H1 (cell line): ENCODE measurements at places on chromosomes 2 and 18.

DNA sequence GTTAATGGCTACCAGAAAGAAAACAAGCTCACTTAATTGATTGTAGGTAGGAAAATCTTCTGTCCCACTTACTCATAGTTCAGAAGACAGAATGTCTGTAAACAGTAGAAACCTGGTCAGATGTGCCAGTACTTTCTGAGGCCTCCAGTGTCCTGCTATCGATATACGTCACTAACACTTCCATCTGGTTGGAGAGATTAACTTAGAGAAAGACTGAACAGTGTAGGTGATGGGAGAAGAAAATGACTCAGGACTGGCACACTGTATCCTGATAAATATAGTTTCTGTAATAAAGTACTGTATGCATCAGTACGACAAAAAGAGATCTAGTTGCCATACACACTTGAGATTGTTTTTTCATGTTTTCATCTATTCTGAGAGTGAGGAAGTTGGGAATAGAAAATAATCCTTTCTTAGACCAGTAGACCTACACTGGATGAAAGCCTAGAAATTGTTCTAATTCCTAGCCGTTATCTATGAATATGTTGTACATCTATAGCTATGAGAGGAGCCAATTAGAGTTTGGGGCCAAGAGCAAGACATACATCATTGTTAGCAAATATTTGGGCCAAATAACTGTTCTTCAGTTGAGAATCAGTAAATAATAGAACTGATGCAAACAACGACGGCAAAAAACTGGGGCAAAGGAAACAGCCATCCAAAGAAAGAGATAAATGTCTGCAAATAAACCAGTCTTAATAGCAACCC is 105.9 kb downstream of the NAT8 start:
- DNase-seq = no peak

DNA sequence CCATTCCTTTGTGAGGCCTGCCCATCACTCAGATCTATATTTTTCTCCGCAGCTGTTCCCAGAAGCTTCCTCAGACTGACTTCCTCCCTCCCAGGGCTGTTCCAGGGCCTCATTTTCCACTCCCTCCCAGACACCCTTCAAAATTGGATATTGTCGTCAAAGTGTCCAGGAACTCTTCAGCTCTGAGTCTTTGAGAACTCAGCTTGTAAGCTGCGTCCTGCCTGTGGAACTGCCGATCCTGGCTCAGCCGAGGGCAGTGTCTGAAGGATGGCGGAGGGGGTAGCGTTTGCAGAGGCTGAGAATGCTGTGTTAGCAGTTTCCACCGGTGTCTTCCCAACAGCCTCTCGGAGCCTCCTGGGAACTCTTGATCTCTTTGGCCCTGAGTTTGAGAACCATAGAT is 27.1 kb downstream of the NCK2 start:
- DNase-seq = no peak

DNA sequence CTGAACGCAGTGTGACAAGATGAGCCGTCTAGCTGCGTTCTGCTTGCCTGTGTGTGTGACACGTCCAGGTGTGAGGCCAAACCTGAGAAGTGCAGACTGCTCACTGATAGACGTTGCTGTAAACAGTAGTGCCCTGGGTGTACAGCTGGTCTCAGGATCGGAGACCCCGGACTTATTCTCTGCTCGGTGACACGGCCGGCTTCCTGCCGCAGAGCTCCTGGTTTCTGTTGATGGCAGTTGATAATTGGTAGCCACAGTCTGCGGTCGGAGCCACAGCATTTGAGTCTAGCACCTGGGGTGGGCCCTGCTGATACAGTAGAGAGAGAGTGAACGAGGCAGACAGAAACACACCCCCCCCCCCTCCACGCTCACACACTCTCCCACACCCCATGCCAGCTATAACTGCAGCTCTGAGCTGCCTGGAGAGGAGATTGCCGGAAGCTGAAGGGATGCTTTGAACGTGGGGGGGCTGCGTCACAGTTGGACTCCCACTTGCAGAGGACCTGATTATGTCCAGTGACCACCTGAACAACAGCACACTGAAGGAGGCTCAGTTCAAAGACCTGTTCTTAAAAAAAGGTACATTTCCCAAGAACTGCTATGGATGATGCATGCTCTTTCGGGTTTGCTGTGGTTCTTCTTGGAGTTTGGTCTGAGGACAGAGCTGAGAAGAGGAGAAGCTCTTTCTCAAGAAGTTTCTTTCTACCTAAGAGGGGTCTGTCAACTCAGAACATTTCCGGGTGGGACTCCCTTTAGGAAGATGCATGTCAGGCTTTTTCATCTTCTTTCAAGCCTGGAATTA is 114.0 kb downstream of the FAM210A start:
- no peak for DNase-seq

DNA sequence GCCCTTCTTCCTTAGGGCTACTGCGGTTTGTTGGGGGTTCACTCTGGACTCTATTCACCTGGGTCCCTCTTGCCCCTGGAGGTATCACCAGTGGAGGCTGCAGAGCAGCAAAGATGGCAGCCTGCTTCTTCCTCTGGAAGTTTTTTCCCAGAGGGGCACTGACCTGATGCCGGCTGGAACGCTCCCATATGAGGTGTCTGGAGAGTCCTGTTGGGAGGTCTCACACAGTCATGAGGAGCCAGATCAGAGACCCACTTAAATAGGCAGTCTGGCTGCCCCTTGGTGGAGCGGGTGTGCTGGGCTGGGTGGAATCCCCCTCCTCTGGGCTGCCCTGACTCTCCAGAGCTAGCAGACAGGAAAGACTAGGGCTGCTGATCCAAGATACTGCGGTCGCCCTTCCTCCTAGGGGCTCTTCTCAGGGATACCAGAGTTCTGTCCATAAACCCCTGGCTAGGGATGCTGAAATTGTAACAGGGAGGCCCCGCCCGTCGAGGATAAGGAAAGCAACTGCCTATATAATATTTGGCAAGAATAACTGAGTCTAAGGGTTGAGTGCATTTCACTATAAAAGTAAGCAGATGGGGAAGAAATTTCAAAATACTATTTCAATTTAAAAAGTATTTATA is 140.7 kb downstream of the NOL4 start:
- no peak for DNase-seq

DNA sequence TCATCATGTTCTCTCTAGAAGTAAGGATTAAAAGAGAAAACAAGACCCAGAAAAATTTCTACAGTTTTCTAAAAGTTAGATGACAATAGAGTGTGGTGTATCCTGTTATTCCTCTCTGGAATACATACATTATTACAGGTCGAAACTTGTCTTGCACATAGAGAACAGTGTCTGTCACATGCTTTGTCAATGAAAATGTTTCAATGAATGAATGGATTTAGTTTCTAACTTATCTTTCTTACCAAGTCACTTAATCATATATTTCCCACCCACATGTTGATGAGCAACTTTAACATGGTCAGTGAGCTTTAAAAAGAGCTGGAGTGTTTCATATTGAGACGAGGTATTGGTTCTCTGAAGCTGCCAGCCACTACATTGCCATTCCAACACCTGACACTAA is 4.3 kb downstream of the DSG4 start:
- DNase-seq = no peak

- no peak for DNase-seq
Observed at GRCh38 chr18:78611201-78611800, 368.3 kb upstream of the SALL3 start.

DNA sequence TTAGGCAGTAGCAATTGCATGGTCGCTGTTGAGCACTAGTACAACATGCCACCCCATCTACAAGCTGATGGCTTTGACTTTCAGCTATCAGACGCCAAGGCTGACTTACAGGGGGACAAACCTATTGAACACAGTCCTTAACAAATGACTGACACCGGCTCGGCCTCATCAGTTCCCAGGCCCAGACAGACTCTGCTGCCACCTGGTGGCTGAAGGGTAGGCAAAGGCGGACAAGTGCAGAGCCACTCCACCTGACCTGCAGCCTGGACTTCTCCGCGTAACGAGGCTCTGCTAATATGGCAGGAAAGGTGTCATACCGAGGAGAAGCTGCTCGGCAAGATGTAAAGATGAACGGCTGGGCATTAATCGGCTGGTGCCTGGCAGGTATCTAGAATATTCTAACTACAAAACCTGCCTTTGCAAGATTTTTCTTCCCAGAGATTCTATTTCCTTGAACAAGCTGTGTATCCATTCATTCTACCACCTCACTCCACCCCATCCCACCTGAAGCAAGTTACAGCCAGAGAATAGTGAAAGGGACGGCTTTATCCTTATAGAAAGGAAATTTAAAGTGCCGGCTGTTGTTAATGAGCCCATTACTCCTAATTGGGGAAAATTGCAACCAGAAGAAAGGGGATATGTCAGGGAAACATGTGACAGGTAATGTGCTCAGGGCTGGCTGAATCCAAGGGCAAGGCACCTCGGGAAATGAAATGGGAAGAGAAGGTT is 67.4 kb downstream of the STEAP3 start:
- peak; percentile 66 for DNase-seq

- no peak for DNase-seq
Observed at GRCh38 chr2:182650704-182651103, 65.4 kb upstream of the DNAJC10 start.

GRCh38 chr2:122096761-122097160 is 341.3 kb downstream of the TSN start:
- no peak for DNase-seq

DNA sequence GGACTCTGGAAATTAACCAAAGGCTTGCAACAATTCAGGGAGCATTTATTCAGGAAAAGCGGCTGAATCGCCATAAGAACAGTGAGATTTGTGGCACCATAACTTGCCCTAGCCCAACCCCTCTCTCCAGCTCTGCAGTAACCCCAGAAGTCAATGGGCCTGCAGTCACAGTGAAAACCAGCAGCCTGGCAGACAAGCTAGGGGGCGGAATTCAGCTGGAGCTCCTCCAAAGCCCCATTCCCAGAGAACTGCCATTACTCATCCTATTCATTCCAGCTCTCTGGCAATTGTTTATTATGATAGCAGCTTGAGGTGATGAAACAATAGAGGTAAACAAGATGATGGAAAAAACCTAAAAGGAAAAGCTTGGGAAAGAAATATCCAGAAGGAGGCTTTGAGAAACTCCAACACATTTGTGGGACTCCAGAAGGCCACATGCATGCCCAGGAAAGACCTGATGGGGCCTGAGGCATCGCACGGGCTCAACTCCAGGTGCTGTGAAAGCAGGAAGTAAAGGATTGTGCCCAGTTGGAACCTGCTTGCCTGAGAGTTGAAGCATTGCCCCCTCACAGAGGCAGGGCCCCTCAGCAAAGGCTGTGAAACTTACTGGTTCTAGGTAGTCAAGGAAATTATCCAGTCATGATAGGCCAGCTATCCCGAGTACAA is 126.7 kb downstream of the TWIST2 start:
- DNase-seq = peak; percentile 23
